Astrocyte (in vitro differentiated cells and primary cell): ENCODE measurements at places on chromosomes 5 and 9. TPM values are rescaled to one million over a fixed set of nuclear protein-coding genes. Genes with fewer than 3 reads are reported as not detected.

- DNase-seq, result no peak
Measured at GRCh38 chr5:38533286-38534155, 22.9 kb downstream of the LIFR start.

DNA sequence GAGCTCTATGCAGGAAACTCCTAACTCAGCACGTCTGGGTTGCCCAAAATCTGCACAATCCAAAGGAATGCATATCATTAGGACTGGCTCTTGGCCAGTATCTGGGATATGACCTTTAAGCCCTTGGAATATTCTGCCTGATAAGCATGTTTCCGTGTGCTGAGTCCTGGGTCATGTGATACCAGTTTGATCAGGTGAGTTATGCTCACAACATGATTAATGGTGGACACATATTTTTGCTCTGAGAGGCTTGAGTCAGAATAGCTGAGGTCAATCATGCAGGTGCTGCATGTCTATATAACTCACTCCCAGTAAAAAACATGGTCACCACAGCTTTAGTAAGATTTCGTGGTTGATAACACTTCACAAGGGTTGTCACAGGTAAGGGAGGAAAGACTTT is 408.8 kb downstream of the YTHDC2 start:
- DNase-seq, result no peak

DNA sequence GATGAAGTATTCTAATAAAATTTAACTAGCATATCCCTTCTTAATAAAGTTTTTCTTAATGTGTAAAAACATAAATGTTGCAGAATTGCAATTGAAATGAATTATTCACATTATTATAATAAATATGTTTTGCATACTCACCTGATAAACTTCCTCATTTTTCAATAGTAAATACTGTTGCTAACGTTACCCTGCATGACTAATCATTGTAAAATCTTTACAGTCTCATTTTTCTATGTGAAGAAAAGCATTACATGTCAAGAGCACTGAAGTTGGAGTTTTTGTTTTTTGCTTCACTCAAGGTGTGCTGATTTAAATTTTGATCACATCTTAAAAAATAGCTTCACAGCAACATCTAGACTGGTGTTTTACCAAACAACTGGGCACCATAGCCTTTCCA is 157.2 kb upstream of the CDH18 start:
- DNase-seq, result no peak

GRCh38 chr5:73550016-73550415 is 15.4 kb downstream of the ANKRA2 start:
- DNase-seq, result no peak

GRCh38 chr5:63963080-63963735 is 963 bp upstream of the HTR1A start:
- DNase-seq, result peak; percentile 39

DNA sequence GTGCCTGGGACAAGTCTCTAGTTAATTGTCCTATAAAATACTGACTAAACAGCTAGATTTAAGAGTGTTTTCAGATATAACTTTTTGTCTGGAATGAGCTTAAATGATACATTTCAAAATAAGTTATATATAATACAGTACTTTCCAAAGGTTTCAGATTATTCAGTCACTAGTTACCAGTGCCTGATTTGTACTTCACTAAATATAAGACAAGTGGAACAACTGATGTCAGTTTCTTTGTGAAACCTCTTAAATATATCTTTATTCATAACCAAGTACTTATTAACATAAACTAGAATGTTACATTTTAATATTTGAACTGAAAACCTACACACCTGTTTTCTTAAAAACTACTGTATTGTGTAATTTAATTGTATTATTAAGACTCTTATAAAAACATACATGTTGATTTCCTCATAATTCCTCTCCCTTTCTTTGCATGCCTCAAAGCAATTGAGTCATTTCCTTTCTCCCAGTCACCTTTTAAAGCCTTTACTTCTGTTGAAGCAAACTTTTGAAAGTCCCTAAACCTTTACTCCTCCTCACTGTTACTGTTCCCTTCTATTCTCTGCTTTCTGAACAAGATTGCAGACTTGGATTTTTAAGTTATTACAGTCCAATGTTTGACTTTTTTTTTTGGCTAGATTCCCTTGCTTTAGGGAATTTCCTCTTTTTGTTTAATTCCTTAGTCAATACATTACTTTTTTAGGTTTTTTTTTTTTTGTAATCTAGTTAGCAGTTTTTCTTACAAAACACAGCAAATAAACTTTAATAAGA is 8.7 kb upstream of the SEMA6A start:
- DNase-seq, result no peak

GRCh38 chr9:120902569-120903535 is 23.7 kb downstream of the TRAF1 start:
- no peak for DNase-seq

GRCh38 chr5:68994645-68995044 is 99.2 kb upstream of the SLC30A5 start:
- no peak for DNase-seq

DNA sequence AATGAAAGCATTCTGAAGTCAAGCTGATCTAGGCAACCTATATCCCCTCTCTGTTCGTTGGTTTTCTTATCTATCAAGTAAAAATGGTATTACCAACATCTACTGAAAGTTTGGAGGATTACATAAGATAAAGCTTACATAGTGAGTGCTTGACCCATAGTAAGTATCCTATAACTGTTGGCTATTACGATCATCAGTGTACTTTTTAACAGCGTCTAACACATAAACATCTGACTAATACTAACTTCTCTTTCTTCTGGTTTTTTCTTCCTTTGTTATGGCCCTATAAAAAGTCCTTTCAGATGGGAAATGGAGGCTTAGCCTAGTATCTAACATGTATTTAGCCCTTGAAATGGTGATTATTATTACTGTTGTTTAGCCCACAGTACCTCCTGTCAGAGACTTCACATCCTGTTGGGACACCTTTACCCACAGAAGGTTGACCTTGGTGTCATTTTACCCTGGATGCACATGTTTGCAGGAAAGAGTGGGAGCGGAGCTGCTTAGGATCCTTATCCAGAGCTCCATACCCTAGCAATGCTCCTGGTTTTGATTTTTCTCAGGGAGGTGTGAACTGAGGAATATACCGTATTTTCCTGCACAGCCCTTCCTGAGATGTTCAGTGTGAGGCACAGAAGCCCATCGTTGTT is 6.0 kb downstream of the INSYN2B start:
- DNase-seq, result no peak

- no peak for DNase-seq
Measured at GRCh38 chr9:6924988-6925563, 167.3 kb downstream of the KDM4C start.

- DNase-seq, result no peak
Measured at GRCh38 chr9:17938035-17938655, 359.3 kb downstream of the SH3GL2 start.

- no peak for DNase-seq
Measured at GRCh38 chr9:33129251-33129885, 37.8 kb downstream of the B4GALT1 start.

GRCh38 chr9:90616806-90617205 is 25.8 kb downstream of the DIRAS2 start:
- no peak for DNase-seq

- DNase-seq, result peak; percentile 41
Measured at GRCh38 chr9:112097712-112098688, 77.1 kb downstream of the SUSD1 start.

DNA sequence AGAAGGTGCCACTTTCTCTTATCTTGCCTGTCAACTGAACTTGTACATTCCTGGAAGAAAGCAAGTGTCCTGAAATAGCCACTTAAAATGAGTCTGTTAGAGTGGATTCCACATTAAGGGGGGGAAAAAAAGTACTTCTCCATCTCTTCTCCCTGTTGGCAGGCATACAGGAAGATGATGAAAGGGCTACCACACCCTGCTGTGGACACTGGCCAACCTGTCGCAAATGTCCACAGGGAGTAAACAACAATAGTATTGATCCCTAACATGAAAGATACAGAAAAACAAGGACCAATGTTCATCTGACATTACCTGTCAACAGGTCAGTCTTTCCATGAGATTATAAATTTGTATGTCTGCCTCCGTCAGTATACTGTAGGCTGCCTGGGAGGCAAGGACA is 265.1 kb upstream of the MAP3K1 start:
- no peak for DNase-seq

DNA sequence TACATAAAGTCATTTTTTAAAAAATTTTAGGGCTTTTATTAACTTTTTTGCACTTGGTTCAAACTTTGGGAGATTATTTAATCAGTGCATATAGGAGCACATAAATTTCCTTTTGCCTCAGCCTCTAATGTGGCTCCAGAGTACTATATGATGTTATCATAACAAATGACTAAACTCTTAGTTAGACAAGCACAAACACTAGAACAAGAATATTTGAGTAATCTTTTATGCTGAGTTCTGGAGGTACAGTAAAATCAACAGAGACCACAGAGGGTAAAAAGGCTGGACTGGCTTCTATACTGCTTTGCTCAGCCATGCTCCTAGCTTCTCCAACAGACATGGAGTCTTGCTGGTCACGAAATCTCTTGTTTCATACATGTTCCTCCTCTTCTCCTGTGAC is 52.5 kb upstream of the SGCD start:
- DNase-seq, result no peak

- no peak for DNase-seq
Measured at GRCh38 chr5:123182072-123182471, 93.0 kb downstream of the PRDM6 start.

DNA sequence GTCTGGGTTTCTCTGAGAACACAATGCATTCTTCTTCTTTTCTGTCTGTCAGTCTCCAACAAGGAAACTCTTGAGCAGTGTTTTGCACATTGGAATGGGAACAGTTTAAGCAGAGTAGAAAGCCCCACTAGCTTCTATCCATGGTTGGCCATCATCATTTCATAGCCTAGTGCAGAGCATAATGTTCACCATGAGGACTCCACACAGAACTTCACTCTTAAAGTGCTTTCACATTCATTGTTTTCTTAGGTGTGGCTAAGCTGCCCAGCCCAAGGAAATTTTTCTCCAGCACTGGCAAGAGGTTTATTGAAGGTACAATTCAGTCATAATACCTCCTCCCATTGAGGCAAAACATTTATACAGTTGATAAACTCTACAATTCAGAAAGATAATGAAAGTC is 503.0 kb upstream of the CD180 start:
- no peak for DNase-seq

GRCh38 chr9:106287731-106288130 is 575.2 kb upstream of the ZNF462 start:
- no peak for DNase-seq

DNA sequence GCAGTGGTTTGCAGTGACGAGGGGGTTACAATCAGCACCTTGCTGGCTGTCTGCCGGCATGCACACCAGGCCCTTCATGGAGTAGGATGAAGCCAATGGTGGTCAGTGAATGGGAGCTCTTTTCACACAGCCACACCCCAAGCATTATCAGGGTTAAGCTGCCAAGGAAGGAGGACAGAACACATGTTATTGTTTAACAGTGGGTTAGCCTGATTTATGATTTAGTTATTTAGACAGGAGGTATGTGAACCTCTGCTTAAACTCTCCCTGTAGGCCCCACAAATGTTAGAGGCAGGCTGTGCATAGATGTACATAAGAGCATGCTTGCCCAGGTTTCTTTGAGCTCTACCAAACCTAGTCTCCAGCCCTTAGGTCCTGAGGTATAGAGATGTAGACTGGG is 262.9 kb downstream of the SPOCK1 start:
- DNase-seq, result peak; percentile 38

GRCh38 chr5:149807176-149807575 is 77.1 kb downstream of the PPARGC1B start:
- no peak for DNase-seq

GRCh38 chr5:76086095-76086494 is 2.9 kb downstream of the SV2C start:
- no peak for DNase-seq

DNA sequence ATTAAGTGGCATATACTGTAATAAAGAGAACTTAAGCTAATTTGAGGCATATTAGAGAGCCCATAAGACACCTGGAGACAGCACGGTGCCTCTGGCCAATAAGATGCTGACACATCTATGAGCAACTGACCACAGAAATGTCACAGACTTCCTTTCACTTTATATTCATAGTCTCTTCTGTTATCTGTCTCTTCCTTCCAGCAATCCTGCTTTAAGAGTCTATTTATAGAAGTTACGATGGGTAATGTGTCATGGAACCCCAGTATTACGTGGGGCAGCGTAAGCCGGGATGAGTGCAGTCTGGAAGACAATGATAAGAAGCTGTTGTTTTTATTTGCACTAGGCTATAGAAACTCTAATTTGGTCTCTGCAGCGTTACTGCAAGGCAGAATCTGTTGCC is 136.8 kb downstream of the CFAP90 start:
- DNase-seq, result peak; percentile 78

DNA sequence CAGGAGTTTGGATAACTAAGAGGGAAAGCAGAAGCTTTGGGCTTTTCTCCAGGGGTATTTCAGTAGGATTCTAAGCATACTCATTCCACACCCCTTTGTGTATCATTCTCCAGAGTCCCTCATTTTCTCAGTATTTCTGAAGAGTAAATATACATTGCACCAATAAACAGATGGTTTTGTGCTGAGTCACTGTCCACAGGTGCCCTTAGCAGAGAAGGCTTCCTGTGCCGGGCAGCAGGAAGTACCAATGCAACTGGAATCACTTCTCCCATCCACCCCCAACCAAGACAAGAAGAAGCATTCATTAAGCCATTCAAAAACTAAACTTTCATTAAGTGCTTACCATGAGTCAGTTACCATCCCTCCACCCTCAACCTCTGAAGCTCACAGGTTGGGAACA is 3.6 kb upstream of the CCNJL start:
- peak; percentile 47 for DNase-seq

SLC6A19 gene
- total RNA-seq, result not detected in 2 replicates

MLANA gene
- not detected in 2 replicates for total RNA-seq

ADGRD2 gene
- total RNA-seq, result not detected in 2 replicates

ADAMTS13 gene
- total RNA-seq, result 5.6 and 7.3 TPM in 2 replicates

JAK2 gene
- 12.3 and 13.2 TPM in 2 replicates for total RNA-seq

PFDN1 gene
- 199 and 202 TPM in 2 replicates for total RNA-seq

PTBP3 gene
- total RNA-seq, result 94.2 and 108 TPM in 2 replicates

TIMD4 gene
- total RNA-seq, result not detected in 2 replicates

ADAMTS2 gene
- 18.8 and 26.6 TPM in 2 replicates for total RNA-seq

RNF183 gene
- not detected in 2 replicates for total RNA-seq

CARD19 gene
- total RNA-seq, result 33.8 and 36.3 TPM in 2 replicates

KIF4B gene
- total RNA-seq, result not detected in 2 replicates

PCDHA9 gene
- total RNA-seq, result 0.95 and 1.1 TPM in 2 replicates
